ENCODE measurements at places on chromosomes 1 and 21. TPM values are rescaled to one million over a fixed set of nuclear protein-coding genes. Genes with fewer than 3 reads are reported as not detected.

Gene GLIS1
- polyA plus RNA-seq = not detected

Gene HRNR
- 0.09 TPM for polyA plus RNA-seq

Gene CSF3R
- 3.8 TPM for polyA plus RNA-seq

Gene ADORA1
- 8.2 TPM for polyA plus RNA-seq

DNA sequence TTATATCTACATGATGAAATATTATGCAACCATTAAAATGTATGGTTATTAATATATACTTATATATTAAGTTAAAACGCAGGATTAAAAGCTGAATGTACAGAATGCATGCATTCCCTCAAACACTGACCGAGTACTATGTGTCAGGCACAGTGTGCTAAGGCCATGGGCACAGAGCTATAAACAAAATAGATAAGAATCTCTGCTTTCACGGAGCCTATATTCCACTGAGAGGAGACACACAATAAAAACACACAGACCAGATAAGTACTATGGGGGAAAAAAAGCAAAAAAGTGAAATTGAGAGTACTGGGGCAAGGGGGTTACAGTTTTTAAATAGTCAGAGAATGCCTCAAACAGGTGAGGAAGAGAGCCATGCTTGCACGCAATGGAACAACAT, 62.7 kb downstream of the GPATCH2 start:
- DNase-seq = no peak

DNA sequence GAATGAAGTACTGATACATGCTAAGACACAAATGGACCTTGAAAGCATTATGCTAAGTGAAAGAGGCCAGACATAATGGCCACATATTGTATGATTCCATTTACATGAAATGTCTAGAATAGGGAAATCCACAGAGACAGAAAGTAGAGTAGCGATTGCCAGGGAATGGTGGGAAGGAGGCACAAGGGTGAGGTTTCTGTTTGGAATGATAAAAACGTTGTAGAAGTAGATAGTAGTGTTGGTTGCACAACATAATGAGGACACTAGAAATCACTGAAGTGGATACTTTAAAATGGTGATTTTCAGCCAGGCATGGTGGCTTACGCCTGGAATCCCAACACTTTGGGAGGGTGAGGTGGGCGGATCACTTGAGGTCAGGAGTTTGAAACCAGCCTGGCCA, 97.6 kb upstream of the VANGL1 start:
- DNase-seq = no peak

GRCh38 chr1:119075614-119076013, 64.8 kb downstream of the WARS2 start:
- no peak for DNase-seq

- no peak for DNase-seq
These were observed 38.3 kb downstream of the IRF2BP2 start for GRCh38 chr1:234571702-234572101.

- no peak for DNase-seq
These were observed 1027.3 kb downstream of the KCNT2 start for GRCh38 chr1:195580988-195581387.

- DNase-seq = no peak
These were observed 64.1 kb upstream of the RNPC3 start for GRCh38 chr1:103461161-103462105.

DNA sequence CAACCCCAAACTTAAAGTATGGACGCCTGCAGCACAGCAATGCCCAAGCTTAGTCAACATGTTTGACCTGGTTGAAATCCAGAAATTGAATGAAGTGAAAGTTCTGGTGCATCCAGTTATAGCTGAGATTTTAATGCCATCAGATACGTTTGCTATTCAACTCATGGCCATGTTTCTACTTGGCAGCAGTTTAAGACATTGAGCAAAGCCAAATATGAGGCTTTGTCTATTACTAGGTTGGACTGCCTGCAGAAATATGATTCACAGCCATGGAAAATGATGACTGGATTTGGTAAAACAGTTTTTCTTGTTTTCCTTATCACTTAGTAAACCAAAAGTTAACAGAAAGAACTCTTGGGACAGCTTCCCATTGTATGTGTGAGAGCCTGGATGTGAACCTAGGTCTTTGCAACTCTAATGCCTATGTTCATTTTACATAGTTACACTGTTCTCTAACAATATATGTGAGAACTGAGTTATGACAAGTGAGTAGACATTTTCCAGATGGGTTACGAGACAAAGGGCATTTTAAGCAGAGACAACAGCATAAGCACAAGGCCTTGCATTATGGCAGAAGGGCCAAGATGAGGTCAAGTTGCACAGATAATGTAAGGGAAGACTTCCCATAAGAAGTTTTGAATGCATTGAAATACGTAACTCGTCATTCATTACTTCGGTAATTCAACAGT, 32.4 kb upstream of the MYSM1 start:
- DNase-seq = no peak

Measured in hindlimb muscle (tissue), 1 donor.